ENCODE measurements at places on chromosomes 13 and 19.

DNA sequence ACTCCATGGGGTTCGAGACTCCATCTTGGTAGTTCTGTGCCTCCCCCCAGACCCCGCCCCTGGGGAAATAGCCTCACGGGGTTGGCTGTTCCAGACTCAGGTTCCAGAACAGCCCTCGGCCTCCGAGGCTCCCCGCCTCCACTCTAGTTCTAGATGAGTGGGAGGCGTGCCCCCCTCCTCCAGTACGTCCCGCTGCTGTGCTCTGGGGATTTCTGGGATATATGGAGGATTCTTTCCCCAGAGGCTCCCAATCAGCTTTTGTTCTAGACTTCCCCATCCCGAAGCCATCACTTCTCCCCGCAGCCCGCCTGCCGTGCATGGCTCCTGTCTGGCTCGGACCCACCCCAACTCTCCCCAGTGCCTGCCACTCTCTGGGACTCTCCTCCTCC lies 1.9 kb upstream of the CACNG7 start:
- no peak for DNase-seq

- DNase-seq: no peak
Measured at GRCh38 chr19:45321848-45322247, 827 bp downstream of the CKM start.

- peak; percentile 14 for DNase-seq
Measured at GRCh38 chr13:84032116-84032515, 149.8 kb upstream of the SLITRK1 start.

DNA sequence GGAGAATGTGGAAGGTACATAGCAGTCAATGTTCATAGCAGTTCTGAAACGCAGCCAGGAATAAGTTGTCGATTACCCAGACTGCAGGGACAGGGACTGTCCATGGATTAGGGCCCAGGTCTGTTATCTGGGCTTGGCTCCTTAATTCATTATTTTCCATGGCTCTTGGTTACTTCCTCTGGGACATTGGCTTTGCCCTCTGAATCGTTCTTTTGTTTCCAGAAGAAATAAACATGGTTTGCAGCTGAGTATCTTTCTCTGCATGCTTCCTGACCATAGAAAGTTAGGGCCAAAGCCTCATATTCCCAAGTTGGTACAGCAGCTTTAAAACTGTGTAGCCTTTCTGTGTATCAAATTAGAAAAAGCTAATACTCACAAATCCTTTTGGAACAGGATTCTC lies 121.7 kb upstream of the MAB21L1 start:
- peak; percentile 22 for DNase-seq

GRCh38 chr19:37931881-37932655 lies 25.1 kb downstream of the SIPA1L3 start:
- DNase-seq: peak; percentile 78

DNA sequence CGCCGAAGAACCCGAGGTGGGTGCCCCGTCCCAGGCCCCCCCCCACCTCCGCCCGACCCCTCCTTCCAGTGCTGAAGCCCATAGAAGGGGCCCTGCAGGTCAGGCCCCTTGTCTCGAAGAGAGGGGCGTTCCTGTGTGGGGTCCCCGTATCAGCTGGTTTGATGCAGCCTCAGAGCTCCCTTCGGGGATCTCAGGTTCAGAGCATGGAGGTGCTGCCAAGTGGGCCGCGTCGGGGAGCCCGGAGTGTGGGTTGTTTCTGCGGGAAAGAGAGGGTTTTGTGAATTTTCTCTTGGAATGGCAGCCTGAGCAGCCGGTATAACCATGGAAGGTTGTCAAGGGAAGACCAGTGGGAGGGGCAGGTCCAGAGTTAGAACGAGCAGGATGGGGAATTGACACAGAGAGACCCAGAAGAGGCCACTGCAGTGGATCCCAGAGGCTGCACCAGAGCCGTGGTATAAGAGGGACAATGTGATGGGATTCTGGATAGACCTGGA lies 384 bp downstream of the TRAPPC2B start:
- DNase-seq: no peak

- DNase-seq: peak; percentile 43
Measured at GRCh38 chr13:102903659-102904407, 58.0 kb downstream of the ERCC5 start.

DNA sequence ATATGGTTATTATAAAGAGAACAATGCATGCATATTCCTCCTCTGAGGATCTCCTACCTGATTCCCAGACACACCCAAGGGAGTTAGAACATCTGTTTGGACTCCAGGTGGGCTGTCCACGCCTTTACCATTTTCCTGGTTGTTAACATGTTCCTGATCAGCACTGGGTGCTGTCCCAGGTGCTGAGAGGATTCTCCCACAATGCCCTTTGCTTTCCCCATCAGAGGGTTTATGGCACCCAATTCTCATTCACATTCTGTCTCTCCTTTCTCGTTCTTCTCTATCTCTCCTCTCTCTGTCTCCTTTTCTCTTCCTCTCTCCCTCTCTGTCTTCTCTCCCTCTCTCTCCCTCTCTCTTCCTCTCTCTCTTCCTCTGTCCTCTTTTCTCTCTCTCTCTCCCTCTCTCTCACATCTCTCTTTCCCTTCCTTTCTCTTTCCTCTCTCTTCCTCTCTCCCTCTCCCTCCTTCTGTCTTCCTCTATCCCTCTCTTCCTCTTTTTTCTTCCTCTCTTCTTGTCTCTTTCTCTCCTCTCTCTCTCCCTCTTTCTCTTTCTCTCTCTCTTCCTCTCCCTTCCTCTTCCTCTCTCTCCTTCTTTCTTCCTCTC lies 3.3 kb upstream of the RDH13 start:
- no peak for DNase-seq

DNA sequence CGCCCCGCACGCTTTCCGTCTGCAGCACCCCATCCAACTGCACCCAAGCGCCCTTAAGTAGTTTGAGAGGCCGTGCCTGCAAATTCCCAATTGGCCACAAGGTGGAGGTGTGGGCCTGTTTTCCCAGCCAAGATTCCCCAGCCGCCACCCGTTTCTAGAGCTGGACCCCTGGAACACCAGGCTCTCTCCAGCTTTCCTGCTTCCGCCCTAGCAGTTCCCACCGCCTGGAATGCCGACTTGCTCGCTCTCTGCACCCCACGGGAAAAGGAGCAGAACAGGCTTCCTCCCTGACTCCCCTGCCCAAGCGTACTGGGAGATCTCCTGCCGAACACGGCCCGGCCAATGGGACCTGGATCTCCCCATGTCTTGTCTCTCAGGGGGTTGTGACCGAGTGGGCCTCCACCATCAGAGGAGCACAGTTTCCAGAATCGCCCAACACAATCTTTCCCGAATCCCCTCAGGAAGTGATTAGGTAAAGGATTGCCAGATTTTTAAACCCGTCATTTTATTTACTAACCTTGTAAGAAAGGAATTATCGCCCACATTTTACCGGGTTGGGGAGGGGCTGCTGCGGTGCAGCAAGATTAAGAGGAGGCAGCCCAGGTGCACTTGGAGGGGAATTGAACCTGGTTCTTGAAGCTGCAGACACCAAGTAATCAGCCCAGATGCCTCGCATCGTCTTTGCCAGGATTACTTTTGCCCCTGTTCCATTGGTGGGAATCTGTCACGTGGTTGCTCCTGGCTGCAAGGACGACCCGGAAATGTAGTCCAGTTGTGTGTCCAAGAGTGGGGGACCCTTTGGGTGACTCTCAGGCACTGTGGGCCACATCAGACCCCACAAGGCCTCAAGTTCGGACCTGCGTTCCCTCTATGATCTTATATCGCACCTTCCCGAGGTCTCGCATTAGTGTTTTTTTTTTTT lies 3.5 kb upstream of the NAPSA start:
- DNase-seq: peak; percentile 85

- DNase-seq: peak; percentile 37
Measured at GRCh38 chr13:97849305-97849704, 104.2 kb upstream of the IPO5 start.

- DNase-seq: no peak
Measured at GRCh38 chr13:50396001-50396400, 380.8 kb downstream of the KCNRG start.

GRCh38 chr13:21385710-21386109 lies 73.4 kb downstream of the ZDHHC20 start:
- no peak for DNase-seq

DNA sequence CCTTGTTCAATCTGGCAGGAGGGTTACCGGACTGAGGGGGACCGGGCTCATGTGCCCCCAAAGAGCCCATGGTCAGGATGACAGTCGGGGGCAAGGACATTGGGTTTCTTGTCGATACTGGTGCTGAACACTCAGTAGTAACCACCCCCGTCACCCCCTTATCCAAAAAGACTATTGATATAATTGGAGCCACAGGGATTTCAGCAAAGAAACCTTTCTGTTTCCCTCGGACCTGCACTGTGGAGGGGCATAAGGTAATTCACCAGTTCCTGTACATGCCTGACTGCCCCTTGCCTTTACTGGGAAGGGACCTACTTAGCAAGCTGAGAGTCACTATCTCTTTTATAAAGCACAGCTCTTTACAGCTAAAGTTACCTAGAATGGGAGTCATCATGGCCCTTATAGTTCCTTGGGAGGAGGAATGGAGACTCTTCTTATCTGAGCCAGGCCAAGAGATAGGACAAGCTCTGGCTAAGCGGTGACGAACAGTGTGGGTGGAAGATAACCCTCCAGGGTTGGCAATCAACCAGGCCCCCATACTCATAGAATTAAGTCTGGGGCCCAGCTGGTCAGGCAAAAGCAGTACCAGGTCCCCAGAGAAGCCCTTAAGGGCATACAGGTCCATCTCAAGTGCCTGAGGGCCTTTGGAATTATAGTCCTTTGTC lies 603.7 kb downstream of the UQCRFS1 start:
- DNase-seq: no peak

- DNase-seq: peak; percentile 31
Measured at GRCh38 chr19:4524808-4525562, 6.7 kb upstream of the PLIN4 start.

- peak; percentile 60 for DNase-seq
Measured at GRCh38 chr19:782185-782877, 14.9 kb upstream of the PTBP1 start.

DNA sequence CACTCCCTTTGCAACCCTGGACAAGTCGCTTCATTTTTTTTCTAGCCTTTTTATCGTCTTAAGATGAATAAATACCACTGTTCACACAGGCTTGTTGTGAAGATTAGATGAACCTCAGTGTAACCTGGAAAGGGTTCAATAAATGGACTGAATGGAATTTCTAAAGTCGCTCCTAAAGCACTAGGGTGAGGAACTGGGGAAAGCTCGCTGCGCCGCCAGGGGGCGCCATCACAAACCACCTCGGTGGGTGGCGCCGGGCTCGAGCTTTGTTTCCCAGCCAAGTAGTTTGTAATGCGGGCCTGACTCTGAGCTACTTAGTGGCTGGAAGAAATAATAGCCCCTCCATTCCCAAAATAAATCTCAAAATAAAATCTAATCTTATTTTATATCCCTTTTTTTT lies 2.2 kb upstream of the CEACAM6 start:
- DNase-seq: no peak

DNA sequence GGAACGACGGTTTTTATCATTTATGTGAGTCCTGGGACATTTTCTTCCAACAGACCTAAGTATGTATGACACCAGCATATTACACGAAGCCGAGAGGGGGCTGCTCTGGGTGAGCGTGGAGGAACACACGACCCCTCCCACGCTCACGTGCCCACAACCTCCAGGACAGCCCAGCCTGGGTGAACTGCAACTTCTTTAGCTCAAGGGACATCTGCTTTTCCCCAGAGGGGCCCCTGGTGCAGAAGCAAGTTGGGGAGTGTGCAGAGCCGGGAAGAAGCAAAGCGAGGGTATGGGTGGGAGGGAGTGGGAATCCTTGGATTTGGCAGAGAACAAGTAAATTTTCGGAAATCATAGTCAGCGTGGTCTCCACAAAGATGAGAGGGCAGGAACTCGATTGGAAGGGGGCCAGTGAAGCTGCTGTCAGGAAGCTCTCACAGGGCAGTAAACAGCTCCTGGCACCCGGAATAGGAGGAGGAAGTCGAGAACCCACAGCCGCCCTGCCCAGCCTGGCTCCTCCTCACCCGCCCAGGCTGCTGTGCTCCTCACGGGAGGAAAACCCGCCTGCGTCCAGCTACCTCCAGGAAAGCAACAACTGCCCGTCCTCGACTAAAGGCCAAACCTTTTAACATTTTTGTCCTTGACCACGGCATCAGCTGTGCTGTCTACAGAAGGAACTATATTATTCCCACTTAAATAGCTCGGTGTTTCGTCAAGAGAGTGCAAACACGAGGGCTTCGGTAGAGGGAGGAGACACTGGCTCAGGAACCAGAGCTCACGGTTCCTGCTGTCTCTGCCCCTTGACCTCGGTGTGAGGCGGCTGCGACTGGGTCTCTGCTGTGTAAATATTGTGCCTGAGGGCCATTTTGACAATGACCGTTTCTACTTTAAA lies 17.2 kb upstream of the CFAP97D2 start:
- no peak for DNase-seq

DNA sequence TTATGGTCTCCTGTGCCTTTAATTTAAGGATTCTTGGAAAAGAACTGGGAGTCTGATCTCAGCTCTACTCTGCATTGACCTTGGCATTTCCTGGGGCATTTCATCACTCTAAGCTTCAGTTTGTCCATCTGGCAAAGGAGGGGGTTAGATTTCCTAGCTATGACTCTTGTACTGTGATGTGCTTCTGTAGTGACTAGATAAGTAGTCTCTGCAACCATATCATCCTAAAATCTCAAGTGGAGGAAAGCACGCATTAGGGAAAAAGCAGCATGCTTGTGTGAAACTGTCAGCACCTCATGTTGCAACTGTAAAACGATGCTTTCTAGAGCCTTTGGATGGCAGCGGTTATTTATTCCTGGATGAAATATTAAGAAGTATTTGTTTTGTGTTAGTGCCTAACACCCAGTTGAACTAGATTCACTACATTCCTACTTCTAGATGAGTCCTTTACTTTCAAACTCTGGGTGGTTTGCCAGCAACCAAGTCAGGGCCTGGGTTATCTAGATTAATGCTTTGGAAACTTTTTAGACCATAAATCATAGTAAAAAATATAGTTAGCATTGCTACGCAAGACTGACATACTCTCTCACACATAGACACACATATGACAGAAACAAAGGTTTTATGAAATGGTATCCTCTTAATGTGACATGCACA lies 6.8 kb downstream of the WDFY2 start:
- peak; percentile 64 for DNase-seq

DNA sequence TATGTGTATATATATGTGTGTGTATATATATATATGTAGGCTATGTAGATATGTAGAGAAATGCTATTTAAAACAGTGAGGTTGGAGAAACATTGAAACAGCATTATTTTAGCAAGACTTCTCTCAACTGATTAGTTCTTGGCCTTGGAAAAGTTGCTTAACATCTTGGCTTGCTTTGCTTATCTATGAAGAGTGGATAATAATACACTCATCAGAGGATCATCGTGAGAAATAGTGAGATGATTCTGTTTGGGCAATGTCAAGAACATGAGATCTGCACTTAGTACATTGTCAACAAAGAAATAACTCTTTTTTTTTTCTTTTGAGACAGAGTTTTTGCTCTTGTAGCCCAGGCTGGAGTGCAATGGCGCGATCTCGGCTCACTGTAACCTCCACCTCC lies 128.3 kb downstream of the KLF5 start:
- DNase-seq: no peak

Data from astrocyte of the spinal cord (primary cell).